ENCODE measurements at places on chromosomes 12 and 14.

GRCh38 chr12:94982456-94982855, 21.0 kb downstream of the NDUFA12 start:
- no peak for DNase-seq

GRCh38 chr12:54370171-54370730, 6.0 kb upstream of the GPR84 start:
- no peak for DNase-seq

GRCh38 chr12:81083906-81084513, 6.1 kb downstream of the ACSS3 start:
- no peak for DNase-seq

DNA sequence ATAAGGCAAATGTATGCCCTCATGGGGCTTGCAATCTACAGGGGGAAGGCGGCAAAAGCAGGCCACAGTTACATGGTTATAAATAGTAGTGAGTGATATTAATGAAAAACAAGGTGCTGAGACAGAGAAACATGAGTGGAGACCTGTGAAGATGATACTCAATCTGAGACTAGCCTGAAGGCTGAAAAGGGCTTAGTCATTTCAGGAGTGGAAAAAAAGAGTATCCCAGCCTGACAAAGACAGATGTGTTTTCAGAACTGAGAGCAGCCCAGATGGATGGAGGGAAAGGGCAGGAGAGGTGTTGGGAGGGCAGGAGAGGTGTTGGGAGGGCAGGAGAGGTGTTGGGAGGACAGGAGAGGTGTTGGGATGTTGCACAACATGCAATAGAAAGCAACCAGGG, 181.9 kb downstream of the C12orf42 start:
- no peak for DNase-seq

GRCh38 chr14:61433169-61433568, 111.8 kb downstream of the PRKCH start:
- DNase-seq, result no peak

GRCh38 chr12:118346895-118347294, 25.8 kb downstream of the TAOK3 start:
- no peak for DNase-seq

- DNase-seq, result no peak
Observed at GRCh38 chr14:79493081-79493645, 718.1 kb downstream of the DIO2 start.

- no peak for DNase-seq
Observed at GRCh38 chr12:106982229-106982628, 4.7 kb downstream of the MTERF2 start.

DNA sequence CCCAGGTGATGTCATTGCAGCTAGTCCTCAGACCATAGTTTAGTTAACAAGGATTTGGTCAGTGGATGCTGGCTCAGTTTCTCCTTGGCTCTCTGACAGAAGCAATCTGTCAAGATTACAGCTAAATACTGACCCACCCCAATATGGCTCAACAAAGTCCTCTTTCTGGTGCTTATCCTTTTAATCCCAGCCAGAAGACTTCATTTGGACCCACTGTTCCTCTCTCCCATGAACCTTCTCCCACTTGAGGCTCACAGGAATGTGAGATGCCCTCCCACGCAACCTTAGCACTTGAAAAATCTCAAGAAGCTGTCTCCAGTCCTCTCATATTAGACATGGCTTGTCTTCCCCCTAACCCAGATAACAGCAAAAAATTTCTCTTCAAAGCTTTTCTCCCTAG, 47.7 kb downstream of the C12orf50 start:
- no peak for DNase-seq

GRCh38 chr14:53956427-53957201, at the start of gene BMP4:
Gene BMP4 (minus strand): TSS chr14:53956825. CDS start chr14:53952222, 4,603 bp downstream.
- no peak for DNase-seq

GRCh38 chr12:69534389-69534822, 50.9 kb upstream of the CCT2 start:
- no peak for DNase-seq

GRCh38 chr12:131282292-131283080, 328.8 kb downstream of the ADGRD1 start:
- no peak for DNase-seq

GRCh38 chr14:64123241-64123822, 170.8 kb downstream of the ESR2 start:
- DNase-seq, result no peak

DNA sequence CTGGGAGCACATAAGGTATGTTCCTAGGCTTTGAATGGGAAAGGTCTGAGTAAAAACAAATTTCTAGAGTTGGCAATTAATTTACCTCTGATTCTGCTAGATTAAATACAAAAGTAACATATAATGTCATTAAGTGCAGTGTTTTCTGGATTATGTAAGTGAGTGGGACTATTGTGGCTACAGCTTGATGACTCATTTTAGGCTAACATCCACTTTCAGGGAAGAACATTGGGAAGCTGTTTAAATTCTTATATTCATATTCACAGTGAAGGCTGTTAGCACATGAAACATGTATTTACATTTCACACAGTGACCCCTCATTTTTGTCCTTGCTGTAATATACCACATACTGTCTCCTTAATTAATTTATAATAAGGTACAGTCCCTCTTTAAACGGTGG, 13.2 kb upstream of the BMAL2 start:
- no peak for DNase-seq

DNA sequence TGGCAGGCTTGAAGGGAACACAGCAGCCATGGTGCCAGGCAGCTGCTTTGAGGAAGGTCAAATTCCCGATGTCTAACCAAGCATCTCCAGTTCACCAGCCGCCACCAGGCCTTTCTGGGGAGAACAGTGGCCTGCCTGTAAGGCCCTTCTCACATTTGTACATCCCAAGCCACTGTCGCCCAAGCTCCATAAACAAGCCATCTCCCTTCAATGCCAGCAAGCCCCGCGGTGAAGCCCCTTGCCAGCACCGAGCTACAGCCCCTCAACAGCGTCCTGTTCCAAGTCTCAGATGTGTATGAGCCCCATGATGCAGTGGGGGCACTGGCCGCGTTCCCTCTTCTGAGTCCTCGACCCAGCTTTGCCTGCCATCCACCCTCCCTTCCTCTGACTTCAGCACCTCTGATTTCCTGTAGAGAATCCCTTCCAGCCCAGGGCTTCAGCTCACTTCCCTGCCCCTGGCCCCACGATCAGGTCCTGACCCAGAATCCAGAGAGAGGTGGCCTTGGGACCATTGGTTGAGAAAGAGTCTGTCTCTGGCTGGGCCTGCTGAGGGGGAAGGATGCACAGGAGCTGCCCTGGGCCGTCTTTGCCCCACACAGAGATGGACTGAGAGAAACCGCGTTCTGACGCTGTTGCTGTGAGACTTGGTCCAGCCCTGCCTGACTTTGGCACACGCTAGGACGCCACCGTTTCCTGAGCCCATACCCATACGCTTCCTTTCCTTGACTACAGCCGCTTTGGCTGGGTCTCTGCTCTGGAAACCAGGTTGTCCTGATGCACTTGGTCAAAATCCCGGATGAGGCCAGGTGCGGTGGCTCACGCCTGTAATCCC, 1.9 kb upstream of the MMP17 start:
- DNase-seq, result no peak

DNA sequence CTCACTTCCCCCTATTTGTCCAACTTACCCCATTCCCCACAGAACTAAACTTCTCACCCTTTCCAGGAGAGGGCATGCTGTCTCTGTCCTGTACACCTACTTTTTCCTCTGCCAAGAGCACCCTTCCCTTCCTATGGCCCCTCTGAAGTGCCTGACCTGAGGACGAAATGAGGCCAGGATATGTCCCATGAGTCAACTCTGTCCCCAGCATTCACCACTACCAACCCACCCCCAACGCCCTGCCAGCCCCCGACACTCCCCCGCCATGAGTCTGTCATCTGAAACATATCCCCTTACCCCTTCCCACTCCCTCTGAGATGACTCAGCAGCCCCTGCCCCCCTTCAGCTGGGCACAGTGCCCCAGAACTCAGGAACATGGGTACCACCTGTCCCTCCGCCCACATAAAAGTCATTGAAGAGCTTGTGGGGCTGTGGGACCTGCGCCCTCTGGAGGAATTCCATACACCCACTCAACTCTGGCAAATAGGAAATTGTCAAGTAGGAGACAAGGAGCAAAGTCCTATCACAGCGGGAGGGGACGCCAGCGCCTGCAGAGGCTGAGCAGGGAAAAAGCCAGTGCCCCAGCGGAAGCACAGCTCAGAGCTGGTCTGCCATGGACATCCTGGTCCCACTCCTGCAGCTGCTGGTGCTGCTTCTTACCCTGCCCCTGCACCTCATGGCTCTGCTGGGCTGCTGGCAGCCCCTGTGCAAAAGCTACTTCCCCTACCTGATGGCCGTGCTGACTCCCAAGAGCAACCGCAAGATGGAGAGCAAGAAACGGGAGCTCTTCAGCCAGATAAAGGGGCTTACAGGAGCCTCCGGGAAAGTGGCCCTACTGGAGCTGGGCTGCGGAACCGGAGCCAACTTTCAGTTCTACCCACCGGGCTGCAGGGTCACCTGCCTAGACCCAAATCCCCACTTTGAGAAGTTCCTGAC, 26.3 kb downstream of the ITGA7 start:
- no peak for DNase-seq

DNA sequence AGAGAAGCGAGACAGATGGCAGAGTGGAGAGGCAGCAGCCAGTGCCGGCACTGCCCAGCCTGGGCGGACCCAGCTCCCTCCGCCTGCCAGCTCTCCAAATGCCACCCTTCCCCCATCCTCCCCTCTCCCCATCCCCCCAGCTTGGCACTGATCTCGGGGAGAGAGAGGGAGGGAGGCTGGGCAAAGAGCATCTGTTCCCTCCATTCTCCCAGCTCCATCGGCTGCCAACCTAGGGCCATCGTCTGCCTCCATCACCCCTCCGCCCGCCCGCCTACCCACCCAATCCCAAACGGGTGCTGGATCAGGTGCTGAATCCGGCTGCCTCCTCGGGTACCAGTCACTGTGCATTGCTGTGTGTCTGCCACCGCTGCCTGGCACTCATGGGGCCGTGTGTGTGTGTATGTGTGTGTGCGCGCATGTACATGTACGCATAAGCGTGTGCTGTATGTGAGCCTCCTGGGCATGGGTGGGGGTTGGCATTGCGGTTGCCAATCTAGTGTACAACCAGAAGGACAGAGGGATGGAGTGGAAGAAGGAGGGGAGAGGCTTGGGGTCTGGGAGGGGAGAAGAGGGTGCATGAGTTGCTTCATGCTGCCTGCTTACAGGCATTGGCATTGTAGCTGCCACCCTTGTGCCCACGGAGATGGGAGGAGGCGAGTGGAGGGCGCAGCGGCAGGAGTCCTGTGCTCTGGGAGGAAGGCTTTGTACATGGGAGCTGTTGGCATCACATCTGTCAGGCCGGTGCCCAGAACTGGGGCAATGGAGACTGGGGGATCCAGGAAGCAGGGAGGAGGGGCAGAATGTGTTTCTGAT, 38.4 kb downstream of the ZFHX2 start:
- no peak for DNase-seq

DNA sequence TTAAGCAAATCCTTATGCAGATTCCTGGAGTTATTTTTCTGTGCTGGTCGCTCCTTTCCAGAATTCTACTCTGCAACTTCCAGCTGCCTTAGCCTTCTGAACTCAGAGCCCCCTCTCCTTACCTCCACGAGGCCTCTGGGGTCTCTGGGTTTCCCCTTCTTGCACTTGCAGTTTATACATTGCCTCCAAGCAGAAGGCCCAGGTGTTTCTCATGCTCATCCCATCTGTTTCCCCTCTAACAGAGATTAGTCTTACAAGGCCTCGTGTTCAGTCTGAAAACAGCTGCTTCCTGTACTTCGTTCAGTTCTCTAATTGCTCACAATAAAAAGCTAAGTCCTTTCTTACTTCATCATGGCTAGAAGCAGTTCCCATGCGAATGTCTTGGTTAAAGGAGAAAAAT, 134.4 kb upstream of the FGD4 start:
- DNase-seq, result no peak

DNA sequence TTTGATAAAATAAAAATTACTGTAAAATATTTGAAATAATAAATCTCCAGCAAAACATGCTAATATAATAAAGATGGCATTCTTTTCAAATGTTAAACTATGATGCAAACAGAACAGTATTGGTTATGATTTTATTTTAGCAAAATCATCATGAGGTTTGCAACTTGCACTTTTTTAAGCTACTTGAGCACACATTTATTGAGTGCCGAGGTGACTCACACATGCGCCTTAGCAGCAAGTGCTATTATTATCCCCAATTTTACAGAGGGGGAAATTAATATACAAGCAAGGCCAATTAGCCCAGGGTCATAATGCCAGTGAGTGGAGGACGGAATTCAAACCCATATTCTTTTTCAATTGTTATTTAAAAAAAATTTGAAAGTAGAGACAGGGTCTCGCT, 7.3 kb downstream of the DYRK4 start:
- DNase-seq, result no peak

- DNase-seq, result no peak
Observed at GRCh38 chr12:130818635-130819576, 20.1 kb downstream of the STX2 start.

- DNase-seq, result no peak
Observed at GRCh38 chr12:38588624-38589305, 272.2 kb downstream of the ALG10B start.

DNA sequence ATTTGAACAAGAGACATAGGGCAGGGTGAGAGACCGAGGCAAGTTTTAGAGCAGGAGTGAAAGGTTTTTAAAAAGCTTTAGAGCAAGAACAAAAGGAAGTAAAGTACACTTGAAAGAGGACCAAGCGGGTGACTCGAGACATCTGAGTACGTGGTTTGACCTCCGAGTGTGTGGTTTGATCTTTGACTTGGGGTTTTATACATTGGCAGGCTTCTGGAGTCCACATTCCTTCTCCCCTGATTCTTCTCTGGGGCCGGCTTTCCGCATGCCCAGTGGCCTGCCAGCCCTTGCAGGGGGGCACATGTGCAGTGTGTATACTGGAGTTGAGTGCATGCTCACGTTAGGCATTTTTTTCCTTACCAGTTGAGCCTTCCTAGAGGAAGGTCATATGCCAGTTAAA, 96.3 kb downstream of the SLC15A4 start:
- no peak for DNase-seq

GRCh38 chr12:12908252-12908651, 16.9 kb downstream of the GPRC5A start:
- DNase-seq, result no peak

DNA sequence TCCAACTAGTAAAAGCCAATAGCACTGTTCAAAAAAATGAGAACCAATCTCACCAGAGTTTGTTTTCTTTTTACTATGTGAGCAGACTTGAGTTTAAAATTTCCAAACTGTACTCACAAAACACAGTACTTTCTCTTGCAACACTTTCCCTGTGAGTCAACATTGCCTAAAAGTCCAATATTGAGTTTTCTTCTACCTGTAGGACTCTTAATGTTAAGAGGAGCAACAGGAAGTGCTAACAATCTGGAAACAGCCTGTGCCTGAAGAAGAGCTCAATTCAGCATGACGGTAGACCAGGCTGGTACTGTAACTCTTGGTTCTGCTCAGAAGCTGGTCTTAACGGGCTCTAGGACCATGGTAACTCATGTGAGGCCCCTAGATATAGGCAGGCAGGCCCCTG, 144.3 kb downstream of the MED13L start:
- DNase-seq, result no peak

- DNase-seq, result no peak
Observed at GRCh38 chr14:68668531-68668930, 124.3 kb downstream of the ZFP36L1 start.

- no peak for DNase-seq
Observed at GRCh38 chr14:71143381-71144290, 236.4 kb downstream of the PCNX1 start.
